Hematopoietic multipotent progenitor cell (in vitro differentiated cells): ENCODE measurements at places on chromosomes 3 and 15. TPM values are rescaled to one million over a fixed set of nuclear protein-coding genes. Genes with fewer than 3 reads are reported as not detected.

Gene INKA1
- 78.4 TPM for total RNA-seq

GRCh38 chr15:52137432-52138357 is 25.1 kb upstream of the BCL2L10 start:
- DNase-seq, result peak; percentile 97

DNA sequence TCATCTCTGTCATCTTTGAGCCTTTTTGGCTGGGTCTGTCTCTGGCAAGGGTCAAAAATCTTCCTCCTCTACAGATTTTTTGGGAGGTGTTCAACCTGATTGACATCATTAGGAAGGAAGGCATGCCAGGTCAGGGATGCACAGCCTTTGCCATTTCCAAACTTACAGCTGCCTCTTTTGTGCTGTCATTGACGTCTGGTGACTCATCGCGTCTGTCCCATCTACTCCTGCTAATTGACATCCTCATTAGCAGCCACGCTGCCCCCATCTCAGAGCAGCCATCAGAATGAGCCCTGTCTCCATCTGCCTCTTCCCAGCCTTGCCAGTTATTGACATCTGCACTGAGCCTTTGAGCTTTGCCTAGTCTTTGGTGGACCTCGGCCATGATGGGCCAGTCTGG is 53.0 kb downstream of the PDIA5 start:
- DNase-seq, result no peak

Gene NAALADL2
- total RNA-seq, result 4.6 TPM

Gene SLC4A7
- total RNA-seq, result 9.7 TPM

Gene PPM1M
- 11.6 TPM for total RNA-seq

DNA sequence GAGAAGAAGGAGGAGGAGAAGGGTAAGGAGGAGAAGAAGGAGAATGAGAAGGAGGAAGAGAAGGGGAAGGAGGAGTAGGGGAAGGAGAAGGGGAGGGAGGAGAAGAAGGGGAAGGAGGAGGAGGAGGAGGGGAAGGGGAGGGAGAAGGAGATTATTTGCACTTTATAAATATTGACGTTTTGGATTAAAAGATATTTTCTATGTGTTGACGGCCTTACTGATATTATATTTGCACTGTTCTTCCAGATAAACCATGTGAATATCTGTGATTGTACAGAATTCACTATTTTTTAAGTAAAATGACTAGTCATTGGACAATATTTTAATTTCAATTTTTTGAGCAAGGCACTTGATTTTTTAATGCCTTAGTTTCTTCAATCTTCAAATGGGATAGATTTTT is 310.5 kb upstream of the DNAJC19 start:
- DNase-seq, result no peak

DNA sequence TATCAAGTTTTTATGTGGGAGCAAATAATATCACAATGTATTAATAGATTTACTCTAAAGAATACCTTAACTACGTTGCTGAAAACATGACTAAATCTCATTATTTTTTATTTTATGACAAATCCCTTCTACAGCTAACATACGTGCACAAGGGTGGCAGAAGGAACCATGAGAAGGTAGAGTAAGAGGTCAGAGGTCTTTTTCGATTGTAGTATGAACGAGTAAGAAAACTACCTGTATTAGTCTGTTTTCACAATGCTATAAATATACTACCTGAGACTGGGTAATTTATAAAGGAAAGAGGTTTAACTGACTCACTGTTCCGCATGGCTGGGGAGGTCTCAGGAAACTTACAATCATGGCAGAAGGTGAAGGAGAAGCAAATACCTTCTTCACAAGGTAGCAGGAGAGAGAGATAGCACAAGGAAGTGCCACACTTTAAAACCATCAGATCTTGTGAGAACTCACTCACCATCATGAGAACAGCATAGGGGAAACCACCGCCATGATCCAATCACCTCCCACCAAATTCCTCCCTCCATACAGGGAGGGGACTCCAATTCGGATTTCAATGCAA is 95.3 kb downstream of the SUCLG2 start:
- DNase-seq, result no peak

Gene CD200R1L
- not detected for total RNA-seq

Gene PAQR5
- total RNA-seq, result 0.27 TPM

- DNase-seq, result peak; percentile 39
Measured at GRCh38 chr3:195081242-195081963, 189.6 kb downstream of the XXYLT1 start.

GRCh38 chr3:187040516-187041361 is 98.6 kb downstream of the RPL39L start:
- no peak for DNase-seq

DNA sequence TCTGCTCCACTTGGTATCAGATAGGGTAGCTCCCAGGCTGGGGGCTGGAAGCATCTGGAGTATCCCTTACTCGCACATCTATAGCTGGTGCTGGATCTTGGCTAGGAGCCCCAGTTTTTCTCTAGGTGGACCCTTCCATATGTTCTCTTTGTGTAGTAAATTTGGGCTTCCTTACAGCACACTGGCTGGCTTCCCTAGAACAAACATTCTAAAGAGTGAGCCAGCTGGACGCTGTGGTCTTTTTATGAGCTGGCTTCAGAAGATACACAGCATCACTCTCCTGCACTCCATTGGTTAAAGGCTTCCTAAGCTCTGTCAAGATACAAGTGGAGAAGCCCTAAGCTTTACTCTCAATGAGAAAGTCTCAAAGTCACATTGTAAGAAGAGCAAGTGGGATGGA is 322.1 kb downstream of the WDR72 start:
- DNase-seq, result no peak

Gene VIPR1
- total RNA-seq, result 1.1 TPM

Gene CRYGS
- 0.81 TPM for total RNA-seq

GRCh38 chr15:79953951-79954444 is 17.0 kb downstream of the BCL2A1 start:
- DNase-seq, result no peak

Gene PLXNA1
- 0.81 TPM for total RNA-seq

- peak; percentile 60 for DNase-seq
Measured at GRCh38 chr3:177673112-177673914, 476.0 kb upstream of the TBL1XR1 start.

DNA sequence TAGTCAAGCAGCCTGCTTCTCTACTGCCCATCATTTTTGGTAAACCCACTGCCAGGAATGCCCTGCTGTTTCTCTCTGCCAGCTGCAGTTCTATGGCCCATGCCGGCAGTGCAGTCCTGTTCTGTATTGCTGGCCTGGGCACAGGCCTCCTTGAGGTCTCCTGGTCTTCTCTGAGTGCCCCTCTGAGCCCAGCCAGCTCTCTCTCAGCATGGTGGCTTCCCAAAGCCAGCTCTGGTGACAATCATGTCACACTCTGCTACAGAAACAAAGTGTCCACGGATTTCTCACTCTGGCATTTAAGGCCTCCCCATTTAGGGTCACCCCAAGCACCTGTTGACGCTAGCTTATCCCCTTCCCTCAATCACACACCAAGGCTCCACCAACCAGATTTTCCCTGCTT is 24.5 kb downstream of the SRPRB start:
- DNase-seq, result no peak

DNA sequence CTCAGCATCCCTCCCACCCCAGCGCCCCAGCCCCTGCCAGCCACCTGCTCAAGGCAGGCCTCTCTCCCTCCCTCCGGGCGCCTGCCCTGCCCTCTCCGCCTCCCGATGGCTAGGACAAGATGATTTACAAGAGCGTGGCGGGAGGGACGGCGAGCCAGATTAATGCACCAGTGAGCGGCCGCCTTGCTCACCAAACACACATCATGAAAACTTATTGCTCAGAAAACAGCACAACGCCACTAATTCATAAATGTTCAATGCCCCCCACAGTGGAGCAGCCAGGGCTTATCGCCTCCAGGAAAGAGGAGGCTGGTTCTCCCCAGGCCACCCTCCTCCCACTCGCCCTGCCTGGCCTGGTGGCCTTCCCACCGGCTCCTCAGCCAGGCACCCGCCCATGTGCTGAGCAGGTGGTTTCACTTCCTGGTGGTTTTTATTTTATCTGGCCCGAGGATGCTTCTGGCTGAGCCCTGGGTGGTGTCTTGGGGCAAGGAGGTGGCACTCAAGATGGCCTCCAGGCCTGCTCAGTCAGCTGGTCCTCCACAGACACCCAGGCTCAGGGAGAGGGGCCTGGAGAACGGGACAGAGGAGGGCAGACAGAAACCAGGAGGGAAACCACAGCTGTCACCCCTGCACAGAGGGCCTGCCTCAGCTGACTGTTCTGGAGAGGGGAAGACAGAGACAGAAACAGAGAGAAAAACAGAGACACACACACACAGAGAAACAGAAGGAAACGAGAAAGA is 284.9 kb downstream of the UACA start:
- no peak for DNase-seq

DNA sequence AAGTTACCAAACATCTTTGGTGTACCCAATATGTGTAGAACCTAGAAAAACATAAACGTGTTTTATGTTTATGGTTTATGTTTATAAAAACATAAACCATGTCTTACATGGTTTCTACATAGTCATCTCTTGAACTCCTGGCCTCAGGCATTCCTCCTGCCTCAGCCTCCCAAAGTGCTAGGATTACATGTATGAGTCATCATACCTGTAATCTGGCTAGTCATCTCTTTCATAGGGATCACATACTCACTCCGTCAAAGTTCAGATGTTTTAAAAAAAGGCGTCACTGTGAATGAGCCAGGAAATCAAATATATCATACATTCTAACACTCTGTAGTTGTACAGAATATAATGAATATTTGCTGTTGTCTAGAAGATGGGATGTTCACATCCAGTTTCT is 178.6 kb downstream of the CPNE4 start:
- no peak for DNase-seq

Gene IMPG2
- total RNA-seq, result 0.27 TPM

DNA sequence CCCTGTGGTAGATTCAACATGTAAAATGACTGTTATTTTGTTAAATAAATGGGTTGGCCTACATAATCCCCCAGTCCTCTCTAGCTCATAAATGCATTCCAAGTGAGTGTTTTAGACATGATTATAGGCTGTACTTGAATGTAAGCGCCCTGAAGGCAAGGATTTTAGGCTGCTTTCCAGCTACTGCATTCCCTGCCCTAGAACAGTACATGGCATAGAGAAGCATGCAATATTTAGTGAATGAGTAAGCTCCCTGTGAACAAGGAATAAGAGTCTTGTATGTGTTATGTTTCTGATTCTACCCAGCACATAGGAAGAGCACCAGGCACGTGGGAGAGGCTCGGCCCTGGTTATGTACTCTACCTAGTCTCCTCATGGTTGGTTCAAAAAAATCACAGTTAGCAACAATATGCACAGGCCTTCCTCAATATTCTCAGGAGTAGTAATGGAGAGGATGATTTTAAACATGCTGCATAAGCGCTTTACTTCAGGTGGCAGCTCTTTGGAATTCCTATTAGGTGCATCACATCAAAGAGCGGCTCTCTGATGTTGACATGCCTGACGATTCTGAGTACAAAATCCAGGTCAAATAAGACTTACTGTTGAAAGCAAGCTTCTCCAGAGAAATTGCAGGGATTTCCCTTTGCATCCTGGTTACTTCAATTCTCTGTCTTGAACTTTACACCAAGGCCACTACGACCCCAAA is 456.6 kb downstream of the MAGI1 start:
- no peak for DNase-seq

DNA sequence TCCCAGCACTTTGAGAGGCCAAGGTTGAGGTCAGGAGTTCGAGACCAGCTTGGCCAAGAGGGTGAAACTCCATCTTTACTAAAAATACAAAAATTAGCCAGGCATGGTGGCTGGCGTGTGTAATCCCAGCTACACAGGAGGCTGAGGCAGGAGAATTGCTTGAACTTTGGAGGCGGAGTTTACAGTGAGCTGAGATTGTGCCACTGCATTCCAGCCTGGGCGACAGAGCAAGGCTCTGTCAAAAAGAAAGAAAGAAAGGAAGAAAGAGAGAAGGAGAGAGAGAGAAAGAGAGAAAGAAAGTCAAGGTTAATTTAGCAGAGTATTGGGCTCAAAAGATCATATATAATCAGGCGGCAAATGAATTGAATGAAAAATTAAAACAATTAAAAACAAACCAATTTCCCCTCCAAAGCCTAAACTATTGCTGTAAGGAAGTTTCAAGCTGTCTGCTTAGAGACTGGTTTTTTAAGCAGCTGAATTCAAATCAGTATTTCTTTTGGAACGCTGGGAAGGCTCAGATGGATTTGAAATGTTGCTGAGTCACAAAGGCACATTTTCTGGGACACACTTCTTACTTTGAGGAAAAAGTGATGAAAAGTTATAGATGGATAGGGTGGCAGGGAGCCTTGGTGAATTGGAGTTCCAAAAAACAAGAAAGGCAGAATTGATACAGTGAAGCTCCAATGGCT is 81.3 kb upstream of the BHLHE40 start:
- DNase-seq, result no peak

- no peak for DNase-seq
Measured at GRCh38 chr15:66287461-66288057, 5.8 kb upstream of the DIS3L start.

DNA sequence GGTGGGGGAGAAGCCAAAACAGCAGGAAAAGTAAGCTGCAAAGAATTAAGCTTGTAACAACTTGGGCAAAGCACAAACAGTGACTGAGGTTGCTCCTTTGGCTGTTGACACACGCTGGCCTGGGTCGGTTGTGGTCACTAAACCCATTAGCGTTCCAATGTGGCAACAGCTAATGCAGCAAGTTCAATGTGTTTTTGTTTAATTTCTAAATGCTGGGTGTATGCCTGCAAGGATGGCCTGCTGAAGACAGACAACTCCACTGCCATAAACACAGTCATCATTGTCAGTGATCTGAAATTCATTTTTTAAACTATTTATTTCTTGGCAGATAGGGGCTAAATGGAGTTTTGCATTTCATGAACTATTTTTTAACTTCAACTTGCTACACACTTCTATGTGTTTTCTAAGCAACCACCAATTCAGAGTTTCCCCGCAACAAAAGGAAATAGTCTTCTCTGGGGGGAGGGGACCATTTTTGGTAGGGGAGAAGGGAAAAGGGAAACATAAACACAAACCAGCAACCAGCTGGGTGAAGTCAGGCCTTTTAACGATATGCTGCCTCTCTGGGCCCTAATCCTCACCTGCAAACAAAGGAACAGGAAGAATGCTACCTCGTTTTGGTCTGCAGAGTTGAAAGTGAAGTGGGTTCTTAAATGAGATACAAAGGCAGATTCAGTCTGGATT is 34.8 kb upstream of the WNT5A start:
- DNase-seq, result no peak

Gene LINGO1
- total RNA-seq, result under 0.01 TPM

Gene SLC28A2
- total RNA-seq, result not detected

GRCh38 chr3:25783661-25784512 is 644 bp upstream of the NGLY1 start:
- DNase-seq, result peak; percentile 34

DNA sequence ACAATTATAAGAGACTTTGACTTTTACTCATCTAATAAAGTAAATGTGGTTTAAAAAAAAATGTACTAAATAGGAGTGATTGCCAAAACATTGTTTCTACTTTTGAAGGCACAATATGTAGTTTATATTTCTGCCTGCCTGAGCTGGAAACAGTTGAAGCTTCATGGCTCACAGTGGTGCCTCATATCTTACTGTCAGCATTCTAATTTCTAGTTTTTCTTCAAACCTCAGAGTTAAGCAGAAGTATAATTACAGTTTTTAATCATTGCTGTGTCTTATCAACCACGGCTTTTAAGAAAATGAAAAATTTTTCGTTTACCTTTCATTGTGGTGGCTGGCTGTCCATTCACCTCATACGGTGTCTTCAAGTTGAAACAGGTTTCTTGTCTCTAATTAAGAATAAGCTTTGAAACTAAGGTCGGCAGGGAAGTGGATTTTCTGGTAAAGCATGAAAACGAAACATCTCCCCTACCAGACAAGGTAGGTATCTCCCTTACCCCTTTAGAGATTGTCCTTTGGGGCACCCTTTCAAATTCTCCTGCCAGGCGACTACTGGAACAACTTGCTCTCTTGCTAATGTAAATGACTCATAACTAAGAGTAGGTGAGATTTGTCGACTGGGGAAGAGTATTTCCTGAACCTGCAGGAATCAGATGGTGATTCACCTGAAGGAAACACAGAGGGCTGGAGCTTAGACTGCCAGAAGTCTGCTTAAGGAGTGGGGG is at the start of gene GPR87:
Gene GPR87 (minus strand): TSS at position 554 of the 725 bp plus-strand sequence. CDS start 16,720 bp downstream, outside the sequence.
- DNase-seq, result no peak
